Iris pigment epithelial cell (primary cell): ENCODE measurements at places on chromosomes 7 and 10.
A peak's percentile ranks its signal among the peaks of the same experiment; 100 is the strongest.

DNA sequence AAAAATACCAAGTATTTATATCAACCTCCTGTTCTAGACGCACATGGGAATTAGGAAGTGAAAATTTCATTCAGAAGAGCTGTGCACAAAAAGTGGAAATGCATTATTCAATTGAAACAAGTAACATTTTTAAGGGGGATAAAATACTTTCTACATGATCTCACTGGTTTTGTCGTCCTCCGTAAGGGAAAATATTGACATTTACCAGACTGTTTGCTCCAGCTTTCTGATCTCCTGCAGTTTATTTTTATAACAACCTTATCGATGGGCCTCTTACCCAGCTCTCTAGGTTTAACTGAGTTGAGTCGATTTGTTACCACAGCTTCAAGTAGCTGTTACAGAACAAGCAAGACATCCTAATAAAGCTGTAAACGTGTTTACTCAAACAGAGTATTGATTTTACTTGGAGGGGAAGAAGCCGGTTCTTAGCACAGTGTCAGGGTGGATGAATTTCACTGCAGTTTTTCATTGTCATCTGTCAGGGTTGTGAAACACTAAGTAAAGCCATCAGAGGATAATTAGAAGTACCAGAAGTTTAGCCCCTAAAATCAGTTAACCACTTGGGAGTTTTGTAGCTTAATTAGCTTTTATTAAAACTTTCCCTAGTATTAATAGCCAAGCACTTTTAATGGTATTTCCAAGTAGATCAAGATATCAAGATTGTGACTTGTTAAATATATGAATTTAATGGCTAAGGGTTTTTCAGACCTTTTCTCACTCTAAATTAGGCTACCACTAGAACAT is 142.6 kb upstream of the KAT6B start:
- DNase-seq = peak; percentile 8

- DNase-seq = no peak
These were observed 269.0 kb downstream of the ARHGAP12 start for GRCh38 chr10:31659665-31660064.

GRCh38 chr7:29276199-29276598 is 81.6 kb downstream of the CHN2 start:
- DNase-seq = no peak

- DNase-seq = no peak
These were observed 275.5 kb downstream of the ABCA13 start for GRCh38 chr7:48446721-48447120.

- DNase-seq = peak; percentile 50
These were observed 126.6 kb upstream of the BET1 start for GRCh38 chr7:94130716-94131115.

DNA sequence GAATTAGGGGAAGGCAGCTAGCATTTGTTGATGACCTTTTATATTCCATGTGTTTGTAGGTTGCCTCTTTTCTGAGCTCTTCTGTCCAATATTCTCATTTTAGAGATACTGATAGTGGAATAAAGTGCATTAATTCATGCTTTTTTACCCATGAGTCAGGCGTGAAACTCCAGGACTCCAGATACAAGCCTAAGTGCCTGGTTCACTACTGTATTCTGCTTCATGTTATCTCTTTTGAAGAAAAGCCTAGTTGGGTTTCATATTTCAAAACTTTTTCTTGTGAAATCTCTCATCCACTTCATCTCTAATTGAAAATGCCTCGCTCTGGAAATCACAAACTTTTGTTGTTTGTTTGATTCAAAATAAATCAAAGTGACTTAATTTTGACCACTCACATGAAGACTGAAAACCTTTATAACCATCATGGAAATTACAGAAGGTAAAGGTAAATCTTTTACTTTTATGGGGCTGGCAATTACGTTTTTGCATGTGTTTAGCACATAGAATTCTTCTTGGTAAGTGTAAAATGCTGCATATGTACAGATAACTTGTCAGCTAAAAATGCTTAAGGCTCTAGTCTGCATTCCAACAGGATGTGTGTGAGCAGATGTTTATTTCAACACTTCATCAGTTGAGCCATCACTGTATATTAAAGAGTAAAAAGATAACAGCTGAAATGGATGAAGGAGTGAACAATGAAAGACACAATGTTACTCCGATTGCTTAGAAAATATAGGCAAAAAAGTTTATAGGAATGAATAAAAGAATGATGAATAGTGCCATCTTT is 961.8 kb upstream of the CELF2 start:
- DNase-seq = peak; percentile 50

- no peak for DNase-seq
These were observed 972 bp downstream of the PHYH start for GRCh38 chr10:13298748-13299436.

- DNase-seq = no peak
These were observed 74.1 kb downstream of the RALA start for GRCh38 chr7:39697483-39697882.

- DNase-seq = peak; percentile 87
These were observed 32.8 kb upstream of the DGKI start for GRCh38 chr7:137879357-137880158.

- DNase-seq = peak; percentile 32
These were observed at the start of gene SCRN1 for GRCh38 chr7:29989257-29989995. TSS of gene SCRN1 (minus strand) at chr7:29989801. CDS start at chr7:29969067, 20,734 bp downstream.
